Osteocyte (in vitro differentiated cells): ENCODE measurements at places on chromosomes 4 and X.

GRCh38 chr4:36358173-36358572, 76.8 kb downstream of the DTHD1 start:
- no peak overlapping the region for H3K27ac ChIP-seq
- H3K36me3 ChIP-seq: no peaks in the 10 kb centered on the region
- H3K27me3 ChIP-seq: peaks cover 9% of the 10 kb centered on the region
- no peak for DNase-seq

DNA sequence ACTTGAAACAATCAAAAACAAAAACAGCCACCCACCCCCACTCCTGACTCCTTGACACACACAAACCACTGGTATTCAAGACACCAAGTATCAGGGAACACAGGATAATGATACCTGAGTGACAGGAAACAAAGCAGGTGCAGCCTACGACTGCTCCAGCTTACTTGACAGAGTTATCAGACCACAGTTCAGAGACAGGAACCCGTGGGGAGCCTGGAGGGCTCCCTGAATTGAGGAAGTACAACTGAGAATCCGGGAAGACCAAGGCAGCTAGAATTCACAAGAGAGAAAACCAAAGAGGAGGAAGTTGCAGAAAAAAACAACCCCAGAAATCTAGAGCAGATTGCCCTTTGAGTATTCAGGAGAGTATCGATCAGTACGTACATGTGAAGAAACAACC, 20.5 kb downstream of the COMMD8 start:
- no peaks in the 10 kb centered on the region for H3K27me3 ChIP-seq
- no peak overlapping the region for H3K4me3 ChIP-seq
- H3K4me1 ChIP-seq: peaks cover 2% of the 10 kb centered on the region
- no peaks in the 10 kb centered on the region for H3K36me3 ChIP-seq

DNA sequence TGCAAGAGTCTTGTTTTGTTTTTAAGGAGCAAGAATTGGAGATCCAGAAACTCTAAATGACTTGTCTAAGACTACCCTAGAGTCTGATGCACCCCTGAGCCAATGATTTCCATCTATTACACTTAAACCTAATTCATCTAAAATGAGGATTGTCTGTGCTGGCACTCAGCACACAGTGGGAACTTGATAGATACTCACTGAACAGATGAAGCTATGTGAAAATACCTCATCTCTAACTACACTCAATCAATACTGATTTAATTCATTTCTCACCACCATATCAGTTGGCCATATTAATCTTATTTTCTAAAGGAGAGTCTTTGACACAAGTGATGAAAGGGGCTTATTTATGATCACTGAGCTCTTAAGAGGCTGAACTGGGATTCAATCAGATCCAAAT, 262.1 kb downstream of the HS3ST1 start:
- no peak overlapping the region for H3K4me3 ChIP-seq
- DNase-seq: no peak
- H3K27me3 ChIP-seq: no peaks in the 10 kb centered on the region
- H3K4me1 ChIP-seq: no peaks in the 10 kb centered on the region
- no peak overlapping the region for H3K27ac ChIP-seq
- H3K36me3 ChIP-seq: no peaks in the 10 kb centered on the region

- H3K4me1 ChIP-seq: no peaks in the 10 kb centered on the region
- no peak overlapping the region for H3K4me3 ChIP-seq
- DNase-seq: no peak
- no peaks in the 10 kb centered on the region for H3K27me3 ChIP-seq
- no peaks in the 10 kb centered on the region for H3K36me3 ChIP-seq
Observed at GRCh38 chrX:84712621-84713020, 210.4 kb upstream of the HDX start.
